ENCODE measurements at places on chromosomes 2 and 18.

GRCh38 chr2:179886-180285 is 83.9 kb downstream of the SH3YL1 start:
- DNase-seq = no peak

DNA sequence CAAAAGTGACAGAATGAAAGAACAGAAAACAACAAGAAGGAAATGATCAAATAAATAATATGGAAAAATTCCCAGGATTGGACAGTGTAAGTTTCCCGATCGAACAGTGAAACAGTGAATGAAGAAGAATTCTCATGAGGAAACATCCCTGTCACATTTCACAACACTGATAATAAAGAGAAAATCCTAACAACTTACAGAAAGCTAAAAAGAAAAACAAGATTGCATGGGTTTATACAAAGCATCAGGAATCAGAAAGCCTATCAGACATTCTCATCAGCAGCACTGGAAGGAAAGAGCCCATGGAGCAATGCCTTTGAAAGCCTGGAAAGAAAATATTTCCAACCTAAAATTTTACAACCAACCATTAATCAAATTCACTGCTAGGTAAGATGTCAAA is 9.9 kb upstream of the COL6A3 start:
- no peak for DNase-seq

DNA sequence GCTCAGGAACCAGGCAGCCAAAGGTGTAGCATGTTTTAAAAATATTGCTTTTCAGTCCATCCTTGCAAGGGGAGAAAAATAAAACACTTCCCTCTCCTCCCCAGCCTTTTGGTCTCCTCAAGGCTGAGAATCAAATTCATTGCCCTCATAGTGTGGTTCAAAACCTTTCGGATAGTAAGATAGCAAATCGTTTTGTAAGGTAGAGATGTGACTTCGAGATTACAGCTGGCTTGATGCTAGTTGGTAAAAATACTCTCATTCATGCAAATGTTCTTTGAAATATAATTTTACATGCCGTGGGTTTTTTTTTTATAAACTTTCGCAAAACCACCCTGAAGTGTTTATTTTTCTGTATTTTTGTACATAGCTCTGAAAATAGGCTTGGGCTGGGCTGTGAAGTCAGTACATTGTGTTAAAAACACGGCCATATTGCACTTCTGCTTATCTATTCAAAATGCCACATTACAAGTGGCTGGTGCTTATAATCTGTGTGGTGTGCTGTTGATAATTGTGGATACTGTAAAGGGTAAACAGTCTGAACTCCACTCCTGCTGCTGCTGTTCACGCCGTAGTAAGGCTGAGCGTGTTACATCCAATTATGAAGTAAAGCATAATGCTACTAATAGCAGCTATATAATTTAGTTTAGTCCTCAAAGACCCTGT is 172.0 kb upstream of the SIX3 start:
- peak; percentile 71 for DNase-seq

DNA sequence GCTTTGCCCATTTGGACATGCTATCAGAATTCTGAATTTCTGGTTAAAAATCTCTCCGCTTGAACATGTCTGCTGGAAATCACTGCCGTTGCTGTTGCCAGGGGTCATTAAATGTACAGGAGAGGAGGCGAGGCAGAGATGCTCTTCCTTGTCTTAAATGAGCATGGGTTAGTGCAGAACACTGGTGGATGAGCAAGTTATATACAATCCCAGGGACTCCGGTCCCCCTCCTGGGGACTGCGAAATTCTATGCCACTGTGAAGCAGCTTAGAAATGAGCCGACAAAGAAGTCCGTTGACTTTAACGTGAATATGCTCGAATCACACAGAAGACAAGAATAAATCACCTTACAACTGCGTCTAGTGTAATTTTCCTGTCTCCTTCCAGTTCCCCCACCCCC is 95.1 kb upstream of the KLHL14 start:
- no peak for DNase-seq

GRCh38 chr2:165582409-165582808 is 112.9 kb downstream of the CSRNP3 start:
- no peak for DNase-seq

DNA sequence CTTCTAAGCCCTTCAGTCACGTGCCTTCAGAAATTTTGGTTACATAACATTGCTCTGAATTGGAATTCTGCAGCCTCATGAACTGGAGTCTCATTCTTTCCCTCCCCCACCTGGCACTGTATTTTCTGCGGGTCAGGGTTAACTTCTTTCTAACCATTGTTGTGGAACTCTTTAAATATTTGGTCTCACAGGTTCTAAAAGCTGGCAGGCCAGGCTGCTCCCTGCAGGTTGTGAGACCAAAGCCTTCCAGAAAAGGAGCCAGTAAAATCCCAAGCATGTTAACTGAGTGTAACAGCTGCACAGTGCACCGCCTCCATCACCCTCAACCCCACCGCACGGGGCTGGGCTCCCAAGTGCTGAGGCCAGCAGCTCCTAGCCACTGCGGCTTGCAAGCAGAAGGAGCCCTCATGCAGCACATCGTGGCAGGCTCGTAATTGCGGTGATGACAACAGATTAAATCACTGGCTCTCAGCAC is 174.1 kb upstream of the ALPP start:
- DNase-seq = no peak

DNA sequence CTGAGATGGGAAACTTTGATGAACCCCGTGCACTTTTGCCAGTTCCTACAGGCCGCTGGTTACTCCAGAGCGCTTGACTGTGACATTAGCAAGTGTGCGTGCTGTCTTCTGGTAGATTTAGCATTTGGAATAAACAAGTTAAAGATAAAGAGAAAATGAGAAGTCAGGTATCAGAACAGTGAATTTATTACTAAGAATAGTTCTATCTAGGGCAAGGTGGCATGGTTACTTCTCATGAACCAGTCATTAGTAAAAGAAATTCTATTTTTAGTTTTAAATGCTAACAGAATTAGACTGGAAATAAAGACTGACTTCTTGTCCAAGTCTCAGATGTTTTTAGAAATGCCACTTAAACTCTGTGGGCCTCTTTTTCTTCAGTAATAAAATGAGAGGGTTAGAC is 204.0 kb upstream of the TPO start:
- DNase-seq = no peak

- no peak for DNase-seq
Measured at GRCh38 chr2:73907840-73908452, 15.1 kb downstream of the ACTG2 start.

DNA sequence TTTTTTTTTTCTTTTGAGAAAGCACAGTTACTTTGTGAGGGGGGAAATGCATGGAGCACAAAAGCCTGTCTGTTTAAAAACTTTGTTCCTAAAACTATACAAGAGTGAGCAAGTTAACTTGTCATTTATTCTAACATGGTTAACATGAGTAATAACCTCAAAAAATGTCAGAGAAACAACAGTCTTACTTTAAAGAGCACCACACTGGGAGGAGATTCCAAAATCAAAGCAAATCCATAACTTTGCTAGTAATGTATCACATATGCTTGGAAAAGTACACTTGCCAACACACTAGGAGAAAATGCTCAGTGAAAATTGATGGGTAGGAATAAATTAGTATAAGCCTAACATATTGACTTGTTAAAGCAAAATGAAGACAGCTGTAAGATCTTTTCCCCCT is 157.1 kb downstream of the PRPF40A start:
- DNase-seq = no peak

- DNase-seq = no peak
Measured at GRCh38 chr2:164976301-164976700, 21.0 kb upstream of the SLC38A11 start.

GRCh38 chr2:234851451-234851850 is 100.4 kb upstream of the SH3BP4 start:
- no peak for DNase-seq

DNA sequence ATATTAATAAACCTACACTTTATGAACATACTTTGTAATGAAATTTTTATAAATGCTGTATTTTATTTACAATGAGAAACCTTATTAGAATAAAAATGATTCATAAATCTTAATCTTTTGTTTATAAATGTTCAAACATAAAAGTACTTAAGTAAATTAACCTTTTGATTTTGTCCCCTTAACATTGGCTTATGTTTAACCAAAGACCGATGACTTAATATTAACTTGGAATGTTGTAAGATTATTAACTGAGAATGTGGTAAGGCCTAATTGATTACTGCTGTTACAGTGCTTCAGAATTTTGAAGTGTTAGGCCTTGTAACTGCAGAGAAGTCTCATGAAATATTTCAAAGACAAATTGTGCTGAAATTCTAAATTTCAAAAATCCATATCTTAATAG is 5.7 kb downstream of the CPS1 start:
- no peak for DNase-seq

DNA sequence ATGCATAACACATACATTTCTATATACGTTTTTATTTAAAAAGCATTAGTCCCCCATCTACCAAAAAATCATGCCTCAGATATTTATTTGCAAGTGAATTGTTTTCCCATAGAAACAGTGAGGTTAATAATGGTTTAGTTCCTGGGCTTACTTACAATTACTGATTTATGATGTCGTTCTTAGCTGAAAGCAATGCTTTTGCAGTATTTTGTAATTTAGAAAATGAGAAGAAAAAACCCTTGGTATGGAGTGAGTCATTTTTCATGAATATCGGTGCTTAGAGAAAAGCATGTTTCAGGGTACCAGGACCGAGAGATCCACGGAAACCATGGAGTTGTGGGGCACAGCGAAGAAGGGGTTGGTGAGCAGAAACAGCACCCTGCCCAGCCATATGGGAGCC is 12.0 kb upstream of the CDK15 start:
- no peak for DNase-seq

- no peak for DNase-seq
Measured at GRCh38 chr2:234725528-234726264, 226.1 kb upstream of the SH3BP4 start.

GRCh38 chr2:44247924-44248323 is 27.4 kb upstream of the SLC3A1 start:
- DNase-seq = no peak

DNA sequence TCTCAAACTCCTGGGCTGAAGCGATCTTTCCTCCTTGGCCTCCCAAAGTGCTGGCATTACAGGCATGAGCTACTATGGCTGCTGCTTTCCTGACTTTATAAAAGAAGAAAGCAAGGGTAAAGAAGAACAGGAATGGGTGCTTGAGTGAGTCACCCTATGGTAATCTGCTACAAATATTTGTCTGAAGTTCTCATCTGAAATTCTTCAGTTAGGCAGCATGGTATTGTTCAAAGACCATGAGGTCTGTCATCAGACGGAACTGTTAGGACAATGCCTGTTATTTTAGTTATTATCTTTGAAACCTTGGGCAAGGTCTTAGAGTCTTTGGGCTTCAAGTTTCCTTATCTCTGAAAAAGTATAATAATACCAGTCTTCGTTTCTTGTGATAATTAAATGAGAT is 695.8 kb downstream of the RNF144A start:
- no peak for DNase-seq

DNA sequence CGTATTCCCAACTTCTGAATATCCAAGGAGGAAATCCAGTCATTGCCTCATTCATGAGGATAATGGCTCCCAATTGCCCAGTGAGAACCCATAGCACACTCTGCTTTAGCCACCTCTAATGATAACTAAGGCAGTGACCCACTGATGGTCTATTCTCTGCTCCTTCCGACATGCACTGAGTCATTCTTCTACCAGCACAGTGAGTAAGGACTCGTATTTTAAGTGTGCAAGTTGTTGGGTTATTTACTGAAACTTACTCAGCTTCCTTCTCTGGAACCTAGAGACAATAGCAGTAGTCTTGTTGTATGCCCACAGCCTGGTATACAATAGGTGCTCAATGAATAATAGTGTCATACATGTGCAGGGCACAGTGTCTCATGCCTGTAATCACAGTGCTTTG is 81.1 kb upstream of the ZNF397 start:
- no peak for DNase-seq

GRCh38 chr2:30270166-30270565 is 38.8 kb downstream of the LBH start:
- no peak for DNase-seq

DNA sequence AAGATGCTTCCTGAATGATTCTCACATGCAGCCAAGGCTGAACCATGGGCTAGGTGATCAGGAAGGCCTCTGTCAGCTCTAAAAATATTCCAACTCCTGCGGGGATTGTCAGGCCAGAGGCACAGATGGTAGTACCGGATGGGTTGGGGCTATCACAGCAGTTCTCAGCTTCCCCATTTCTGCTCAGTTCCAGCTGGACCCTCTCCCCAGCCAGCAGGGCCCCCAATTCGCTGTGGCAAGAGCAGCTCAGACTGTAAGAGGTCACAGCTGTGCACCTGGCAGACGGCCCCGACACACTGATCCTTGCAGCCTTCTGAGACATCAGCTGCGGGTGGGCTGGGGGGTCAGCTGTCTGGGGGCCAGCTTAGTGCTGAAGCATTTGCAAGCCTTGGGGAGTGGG is 43.6 kb upstream of the TCF7L1 start:
- peak; percentile 91 for DNase-seq

- DNase-seq = no peak
Measured at GRCh38 chr2:128792476-128793054, 473.9 kb upstream of the HS6ST1 start.

GRCh38 chr18:28004606-28005005 is 172.3 kb downstream of the CDH2 start:
- no peak for DNase-seq

- no peak for DNase-seq
Measured at GRCh38 chr2:23449831-23450331, 64.9 kb downstream of the KLHL29 start.

DNA sequence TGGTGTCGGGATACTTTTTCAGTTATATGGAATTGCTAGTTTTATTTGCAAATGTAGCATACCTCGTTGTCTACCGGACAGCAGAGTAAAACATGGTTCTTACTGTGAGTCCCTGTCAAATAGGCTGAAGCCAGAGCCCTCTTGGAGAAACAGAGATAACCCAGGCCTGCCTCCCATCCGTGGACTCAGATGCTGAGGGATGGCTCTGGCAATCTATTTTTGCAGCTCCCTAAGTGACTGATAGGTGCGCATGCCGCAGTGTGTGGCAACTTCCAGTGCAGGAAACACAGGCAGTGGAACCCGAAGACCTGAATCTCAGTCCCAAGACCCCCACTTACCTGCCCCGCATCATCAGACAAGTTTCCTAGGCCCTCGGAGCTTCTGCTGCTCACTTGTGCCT is 33.6 kb downstream of the STEAP3 start:
- no peak for DNase-seq

- no peak for DNase-seq
Measured at GRCh38 chr18:76528477-76529432, 33.7 kb upstream of the ZNF516 start.

DNA sequence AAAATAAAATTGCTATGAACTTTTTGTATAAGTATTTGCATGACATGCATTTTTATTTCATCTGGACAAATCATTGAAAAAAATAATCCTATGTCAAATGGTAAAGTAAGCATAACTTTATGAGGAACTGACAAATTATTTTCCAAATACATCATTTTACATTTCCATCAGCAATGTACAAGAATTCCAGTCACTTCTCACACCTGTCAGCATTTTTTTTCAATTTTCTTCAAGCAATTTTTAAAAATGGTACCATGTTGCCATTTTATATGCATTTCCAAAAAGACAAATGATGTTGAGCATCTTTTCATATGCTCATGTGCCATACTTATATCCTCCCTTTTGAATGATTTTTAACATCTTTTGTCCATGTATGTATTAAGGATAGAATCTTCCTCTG is 961.7 kb upstream of the PIK3C3 start:
- no peak for DNase-seq

Data from NCI-H1694 treated with DMSO at 0.1 percent for 48 hours (cell line).